ENCODE measurements at places on chromosomes 1 and 21. TPM values are rescaled to one million over a fixed set of nuclear protein-coding genes. Genes with fewer than 3 reads are reported as not detected.

Gene SLC2A5
- total RNA-seq = 1.9 TPM

GRCh38 chr21:29786496-29787360 lies 153.1 kb downstream of the GRIK1 start:
- no peaks in the 10 kb centered on the region for H3K4me1 ChIP-seq
- no peak overlapping the region for H3K27ac ChIP-seq
- no peak for DNase-seq
- no peaks in the 10 kb centered on the region for H3K36me3 ChIP-seq

- H3K27ac ChIP-seq = no peak overlapping the region
- no peak for DNase-seq
- peaks cover 4% of the 10 kb centered on the region for H3K4me1 ChIP-seq
- no peaks in the 10 kb centered on the region for H3K27me3 ChIP-seq
- no peak overlapping the region for H3K4me3 ChIP-seq
Observed at GRCh38 chr1:160143695-160144094, 7.7 kb upstream of the ATP1A4 start.

DNA sequence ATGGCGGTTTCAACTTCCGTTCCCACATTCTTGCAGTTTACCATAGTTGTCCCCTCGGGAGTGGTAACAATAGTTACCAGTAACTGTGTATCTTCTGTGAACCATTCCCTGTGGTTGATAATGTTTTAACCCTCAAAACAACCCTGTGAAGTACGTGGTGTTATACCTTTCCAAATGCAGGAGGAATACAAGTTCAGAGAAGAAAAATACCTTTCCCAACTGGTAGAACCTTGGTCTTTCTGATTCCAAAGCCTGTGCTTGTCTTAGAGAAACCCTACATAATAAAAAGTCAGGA lies 789 bp downstream of the BTF3L4 start:
- H3K27me3 ChIP-seq = no peaks in the 10 kb centered on the region
- H3K4me1 ChIP-seq = peaks cover 40% of the 10 kb centered on the region
- peak overlapping the region; percentile 91 for H3K27ac ChIP-seq
- DNase-seq = no peak
- peak overlapping the region; percentile 93 for H3K4me3 ChIP-seq
- peaks cover 12% of the 10 kb centered on the region for H3K36me3 ChIP-seq

Gene KIRREL1
- 53.8 TPM for total RNA-seq

- H3K27ac ChIP-seq = peak overlapping the region; percentile 66
- DNase-seq = no peak
- H3K36me3 ChIP-seq = no peaks in the 10 kb centered on the region
- H3K27me3 ChIP-seq = no peaks in the 10 kb centered on the region
Observed at GRCh38 chr1:25875856-25876692, 566 bp upstream of the PAQR7 start.

GRCh38 chr1:217471403-217471802 lies 159.5 kb downstream of the GPATCH2 start:
- no peak overlapping the region for H3K4me3 ChIP-seq
- no peaks in the 10 kb centered on the region for H3K27me3 ChIP-seq
- no peak for DNase-seq
- H3K4me1 ChIP-seq = no peaks in the 10 kb centered on the region

GRCh38 chr1:66267201-66267940 lies 266.6 kb upstream of the SGIP1 start:
- DNase-seq = no peak
- H3K36me3 ChIP-seq = no peaks in the 10 kb centered on the region
- peaks cover 17% of the 10 kb centered on the region for H3K4me1 ChIP-seq
- H3K27ac ChIP-seq = no peak overlapping the region
- no peaks in the 10 kb centered on the region for H3K27me3 ChIP-seq

Gene ACTRT2
- total RNA-seq = not detected

DNA sequence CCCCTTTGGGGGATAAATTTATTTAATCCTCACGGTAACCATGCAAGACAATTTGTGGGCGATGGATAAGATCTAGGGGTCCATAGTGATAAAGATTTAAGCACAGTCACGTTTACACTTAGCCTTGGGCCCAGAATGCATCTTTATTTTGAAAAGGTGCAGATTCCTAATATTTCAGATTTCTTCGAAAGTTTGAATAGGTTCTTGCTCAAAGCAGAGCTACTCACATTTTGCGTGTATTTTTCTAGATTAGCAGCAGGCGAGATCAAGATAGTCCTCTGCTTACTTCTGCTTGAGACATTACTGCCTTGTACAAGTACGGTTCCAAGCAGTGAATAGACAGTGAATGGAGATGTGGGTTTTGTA lies 647 bp downstream of the TSEN15 start:
- peak overlapping the region; percentile 76 for H3K4me3 ChIP-seq
- no peak for DNase-seq
- H3K36me3 ChIP-seq = peaks cover 15% of the 10 kb centered on the region
- peak overlapping the region; percentile 84 for H3K27ac ChIP-seq
- H3K4me1 ChIP-seq = peaks cover 8% of the 10 kb centered on the region

DNA sequence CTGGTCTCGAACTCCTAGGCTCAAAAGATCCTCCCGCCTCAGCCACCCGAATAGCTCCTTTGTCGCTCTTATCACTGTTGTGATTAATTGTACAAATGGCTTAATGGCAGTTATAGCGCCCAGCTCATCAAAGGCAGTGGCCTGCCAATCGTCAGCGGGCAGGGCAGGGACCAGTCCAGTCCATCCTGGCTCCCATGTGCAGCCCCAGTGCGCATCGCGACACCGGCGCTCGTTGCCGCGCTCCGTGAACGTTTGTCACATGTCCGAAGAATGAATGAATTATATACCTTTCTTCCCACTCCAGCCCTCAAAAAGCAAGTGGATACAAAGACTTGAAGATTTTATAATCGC lies 18.4 kb downstream of the MTX1 start:
- peak overlapping the region; percentile 58 for H3K4me3 ChIP-seq
- H3K4me1 ChIP-seq = peaks cover 15% of the 10 kb centered on the region
- H3K36me3 ChIP-seq = no peaks in the 10 kb centered on the region

DNA sequence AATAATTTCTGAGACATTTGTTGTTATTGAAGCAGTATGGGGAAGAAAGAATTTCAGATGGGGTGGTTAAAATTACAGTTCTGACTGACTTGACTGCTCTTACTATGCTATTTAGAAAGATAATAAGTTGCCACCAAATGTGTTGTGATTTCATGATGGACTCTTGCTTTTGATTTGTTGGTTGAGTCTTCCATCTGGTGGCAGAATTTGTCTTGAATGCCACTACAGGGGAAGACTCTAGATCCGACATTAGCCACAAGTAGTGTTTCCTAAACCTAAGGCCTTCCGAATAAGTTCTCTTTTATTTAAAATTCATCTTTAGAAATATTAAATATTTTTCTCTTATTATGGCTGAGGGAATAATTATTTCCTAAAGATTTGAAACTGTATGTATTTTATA lies 190.9 kb upstream of the ADGRL4 start:
- no peak overlapping the region for H3K27ac ChIP-seq
- H3K4me1 ChIP-seq = no peaks in the 10 kb centered on the region
- H3K4me3 ChIP-seq = no peak overlapping the region
- no peak for DNase-seq
- no peaks in the 10 kb centered on the region for H3K36me3 ChIP-seq

DNA sequence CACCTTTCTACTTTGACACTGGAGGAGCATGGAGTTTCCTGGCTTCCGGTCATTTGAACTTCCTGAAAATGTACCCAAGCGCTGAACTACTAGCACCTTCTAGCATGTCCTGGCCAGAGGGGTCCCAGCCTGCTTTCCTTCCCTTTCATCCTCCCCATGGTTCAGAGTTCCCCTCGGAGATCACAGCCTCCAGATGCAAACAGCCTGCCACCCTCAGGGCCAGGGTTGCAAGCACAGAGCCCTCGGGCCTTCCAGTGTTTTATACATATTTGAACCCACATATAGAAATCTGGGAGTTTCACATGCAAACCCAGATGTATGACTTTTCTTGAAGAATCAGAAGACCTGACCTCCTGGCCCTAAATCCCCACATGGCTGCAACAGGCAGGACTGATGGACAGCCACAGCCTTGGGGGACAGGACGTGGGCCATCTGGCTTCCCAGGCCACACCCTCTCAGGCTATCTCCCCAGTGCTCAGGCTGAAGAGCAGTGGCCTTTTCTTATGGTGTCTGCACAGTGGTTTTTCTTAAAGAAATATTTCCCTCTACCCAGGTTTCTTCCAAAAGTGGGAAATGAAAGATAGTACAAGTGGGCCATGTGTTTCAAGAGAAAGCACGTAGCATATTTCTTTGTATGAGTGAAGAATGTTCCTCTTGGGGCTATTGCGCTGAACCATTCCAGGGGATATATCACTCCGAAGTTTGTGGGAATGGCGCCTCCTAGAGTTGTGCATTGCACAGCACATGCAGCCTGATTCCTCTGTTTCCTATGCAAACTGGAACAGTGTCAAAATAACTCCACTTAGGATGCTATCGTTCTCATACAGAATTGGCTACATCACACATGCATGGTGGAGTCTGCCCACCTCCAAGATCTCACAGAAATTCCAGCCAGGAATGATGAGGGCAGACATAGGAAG lies 232.0 kb upstream of the VAMP3 start:
- no peaks in the 10 kb centered on the region for H3K4me1 ChIP-seq
- no peaks in the 10 kb centered on the region for H3K36me3 ChIP-seq
- no peak for DNase-seq
- no peak overlapping the region for H3K4me3 ChIP-seq
- no peak overlapping the region for H3K27ac ChIP-seq

DNA sequence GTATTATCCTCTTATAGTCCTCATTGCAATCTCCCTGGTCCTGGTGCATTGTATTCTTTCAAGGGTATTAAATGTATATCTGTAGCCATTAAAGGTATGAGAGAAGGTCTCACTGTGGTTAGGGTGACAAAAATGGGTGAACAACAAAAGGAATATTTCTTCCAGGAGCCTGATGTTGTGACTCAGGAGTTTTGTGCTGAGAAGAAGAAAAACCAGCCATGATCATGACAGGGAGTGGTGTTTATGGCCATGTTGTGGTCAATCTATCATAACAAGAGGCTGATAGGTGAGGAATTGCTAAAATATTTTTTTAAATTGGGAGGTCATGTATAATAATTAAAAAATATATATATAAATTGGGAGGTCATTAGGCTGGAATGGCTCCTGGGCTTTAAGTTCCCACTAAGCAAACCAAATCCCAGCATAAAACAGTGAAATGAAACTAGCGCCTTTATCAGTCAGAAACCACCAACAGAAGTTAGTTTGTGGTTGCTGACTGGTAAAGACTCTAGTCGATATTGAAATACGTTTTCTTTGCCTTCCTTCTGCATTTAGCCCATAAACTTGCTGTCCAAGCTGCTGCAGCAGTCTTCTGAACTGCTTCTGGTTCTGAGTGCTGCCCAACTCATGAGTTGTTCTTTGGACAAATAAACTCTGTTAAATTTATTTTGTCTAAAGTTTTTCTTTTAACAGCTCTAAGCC lies 60.3 kb downstream of the TBX19 start:
- no peak for DNase-seq
- no peaks in the 10 kb centered on the region for H3K36me3 ChIP-seq
- no peaks in the 10 kb centered on the region for H3K4me1 ChIP-seq
- H3K27ac ChIP-seq = no peak overlapping the region

GRCh38 chr1:54221867-54222484 lies 22.0 kb downstream of the MRPL37 start:
- no peaks in the 10 kb centered on the region for H3K27me3 ChIP-seq
- no peak overlapping the region for H3K4me3 ChIP-seq
- H3K4me1 ChIP-seq = peaks cover 29% of the 10 kb centered on the region
- H3K27ac ChIP-seq = no peak overlapping the region
- peaks cover 4% of the 10 kb centered on the region for H3K36me3 ChIP-seq

GRCh38 chr1:93585059-93585966 lies 96.3 kb downstream of the BCAR3 start:
- H3K27me3 ChIP-seq = no peaks in the 10 kb centered on the region
- H3K27ac ChIP-seq = peak overlapping the region; percentile 55
- no peak for DNase-seq
- no peak overlapping the region for H3K4me3 ChIP-seq

Gene SPRR2G
- total RNA-seq = not detected

Gene TMEM234
- total RNA-seq = 26.7 TPM
